ENCODE measurements at places on chromosomes 7 and 10. TPM values are rescaled to one million over a fixed set of nuclear protein-coding genes. Genes with fewer than 3 reads are reported as not detected.

The CCDC186 gene
- total RNA-seq, result 17.7 TPM

The PTPN20 gene
- total RNA-seq, result 1.1 TPM

DNA sequence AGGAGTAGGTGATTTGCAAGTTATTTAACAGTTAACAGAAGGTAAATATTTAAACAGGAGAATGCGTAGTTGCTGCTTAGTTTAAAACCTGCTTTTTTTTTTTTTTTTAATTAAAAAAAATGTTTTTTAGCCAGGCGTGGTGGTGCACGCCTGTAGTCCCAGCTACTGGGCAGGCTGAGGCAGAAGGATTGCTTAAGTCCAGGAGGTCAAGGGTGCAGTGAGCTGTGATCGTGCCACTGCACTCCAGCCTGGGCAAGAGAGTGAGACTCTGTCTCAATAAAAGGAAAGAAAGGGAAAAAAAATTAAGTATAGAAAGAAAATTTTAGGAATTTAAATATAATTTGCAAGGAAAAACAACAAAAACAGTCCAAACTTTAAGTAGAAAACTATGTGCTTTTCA lies 71.6 kb downstream of the BTRC start:
- no peak for DNase-seq

The CDH23 gene
- total RNA-seq, result 43.0 TPM

GRCh38 chr7:84190016-84190705 lies 4.4 kb downstream of the SEMA3A start:
- DNase-seq, result no peak
